ENCODE measurements at places on chromosomes 12 and 14. TPM values are rescaled to one million over a fixed set of nuclear protein-coding genes. Genes with fewer than 3 reads are reported as not detected.

GRCh38 chr14:101567252-101567651 is 6.0 kb downstream of the DIO3 start:
- no peak for DNase-seq

GRCh38 chr14:70282666-70283065 is 76.8 kb downstream of the COX16 start:
- DNase-seq = no peak

DNA sequence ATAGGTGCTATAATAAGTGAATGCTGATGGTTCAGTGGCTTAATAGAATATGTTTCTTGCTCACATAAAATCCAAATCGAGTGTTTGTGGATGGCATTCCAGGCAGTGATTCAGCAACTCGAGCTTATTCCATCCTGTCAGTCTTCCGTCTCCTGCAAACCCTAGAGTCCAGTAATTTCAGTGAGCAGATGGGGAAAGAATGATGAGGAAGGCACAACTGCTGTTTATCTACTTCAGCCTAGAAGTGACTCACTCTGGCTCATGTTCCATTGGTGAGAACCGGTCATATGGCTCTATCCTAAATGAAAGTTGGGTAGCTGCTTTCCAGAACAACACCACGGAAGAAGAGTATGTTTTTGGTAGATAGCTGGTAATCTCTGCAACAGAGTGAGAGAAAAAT is 421.8 kb upstream of the PDE3A start:
- DNase-seq = no peak

DNA sequence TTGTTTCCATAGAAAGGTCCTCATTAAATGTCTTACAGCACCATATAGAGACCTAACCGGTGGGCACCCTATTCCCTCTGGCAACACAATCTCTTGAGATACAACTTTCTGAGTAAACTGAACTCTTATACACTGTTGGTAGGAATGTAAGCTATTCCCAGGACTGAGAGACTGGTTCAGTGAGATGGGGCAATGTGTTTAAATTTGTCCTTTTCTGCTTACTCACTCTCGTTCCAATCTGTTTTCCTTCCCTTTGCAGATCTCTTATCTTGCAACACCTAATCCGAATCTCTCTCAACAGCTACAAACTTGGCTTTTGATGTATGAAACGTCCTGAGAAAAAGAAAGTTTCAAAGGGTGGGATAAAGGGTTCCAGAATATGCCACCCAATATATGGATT is 26.1 kb upstream of the ETV6 start:
- no peak for DNase-seq

- DNase-seq = no peak
Measured at GRCh38 chr12:69130064-69130463, 109.3 kb upstream of the CPSF6 start.

- DNase-seq = peak; percentile 23
Measured at GRCh38 chr14:58571769-58572472, 65.8 kb upstream of the DACT1 start.

- DNase-seq = no peak
Measured at GRCh38 chr14:94388384-94389103, at the start of gene SERPINA1. Gene SERPINA1 (minus strand): TSS chr14:94388602. CDS start chr14:94383237, 5,365 bp downstream.

- DNase-seq = no peak
Measured at GRCh38 chr14:58439476-58439875, 12.0 kb downstream of the KIAA0586 start.

DNA sequence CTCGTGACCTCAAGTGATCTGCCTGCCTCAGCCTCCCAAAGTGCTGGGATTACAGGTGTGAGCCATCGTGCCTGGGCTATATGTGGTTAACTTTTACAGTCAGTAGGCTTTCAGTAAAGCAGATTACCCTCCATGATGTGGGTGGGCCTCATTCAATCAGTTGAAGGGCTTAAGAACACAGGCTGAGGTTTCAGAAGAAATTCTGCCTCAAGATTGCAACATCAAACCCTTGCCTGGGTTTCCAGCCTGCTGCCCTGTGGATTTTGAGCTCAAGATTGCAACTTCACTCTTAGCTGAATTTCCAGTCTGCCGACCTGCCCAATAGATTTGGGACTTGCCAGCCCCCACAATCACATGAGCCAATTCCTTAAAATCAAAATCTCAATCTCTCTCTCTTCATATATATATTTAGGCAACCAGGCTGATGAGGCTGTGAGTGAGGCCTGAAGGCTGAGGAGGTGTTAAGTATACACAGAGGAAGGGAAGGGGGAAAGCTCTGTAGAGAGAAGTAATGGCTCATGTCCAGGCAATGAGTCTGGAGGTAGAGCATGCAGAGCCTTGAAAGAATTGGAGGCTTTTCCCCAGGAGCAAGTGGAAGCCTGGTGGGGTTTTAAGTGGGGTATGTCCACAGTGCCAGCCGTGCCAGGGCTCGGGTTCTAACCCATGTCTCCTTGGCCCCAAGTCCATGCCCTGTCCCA is 33.3 kb upstream of the ACTN1 start:
- no peak for DNase-seq

- no peak for DNase-seq
Measured at GRCh38 chr14:24858052-24858451, 191.9 kb downstream of the STXBP6 start.

DNA sequence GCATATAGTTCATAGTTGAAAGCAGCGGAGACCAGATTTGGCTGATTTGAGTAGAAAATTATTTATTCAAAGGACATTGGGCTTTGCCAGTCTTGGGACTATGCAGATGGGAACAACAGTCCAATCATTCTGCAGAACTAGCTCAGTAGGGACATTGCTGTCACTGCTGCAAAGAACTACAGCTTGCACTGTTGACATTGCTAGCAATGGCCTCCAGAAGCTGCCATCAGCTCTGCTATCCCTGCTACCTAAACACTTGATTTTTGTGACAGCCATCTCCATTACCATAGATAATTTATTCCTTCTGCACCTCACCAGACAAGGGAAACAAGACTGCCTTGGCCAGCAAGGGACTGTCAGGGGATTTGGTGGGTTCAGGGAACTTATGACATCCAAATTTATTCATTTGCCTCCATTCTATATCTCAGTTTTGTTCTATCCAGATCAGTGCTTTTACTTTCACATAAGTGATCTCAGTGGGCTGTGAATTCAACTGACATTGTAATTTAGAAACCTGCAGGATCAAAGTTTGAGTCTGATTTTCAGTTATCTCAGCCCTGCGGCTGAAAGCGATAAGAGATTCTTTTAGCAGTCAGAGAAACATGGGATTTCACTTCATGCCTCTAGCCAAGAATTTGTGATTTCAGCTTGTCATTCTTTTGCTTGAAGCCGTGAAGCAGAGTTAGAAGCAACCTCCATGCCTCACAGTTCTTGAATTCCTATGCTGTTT is 136.7 kb upstream of the FBXO33 start:
- DNase-seq = no peak

- no peak for DNase-seq
Measured at GRCh38 chr14:67420102-67420739, 8.3 kb upstream of the PLEK2 start.

GRCh38 chr12:52327830-52328500 is 6.8 kb upstream of the KRT83 start:
- DNase-seq = no peak

GRCh38 chr12:103558879-103559278 is 28.2 kb upstream of the STAB2 start:
- no peak for DNase-seq

- no peak for DNase-seq
Measured at GRCh38 chr14:93733231-93733630, 55.1 kb downstream of the PRIMA1 start.

DNA sequence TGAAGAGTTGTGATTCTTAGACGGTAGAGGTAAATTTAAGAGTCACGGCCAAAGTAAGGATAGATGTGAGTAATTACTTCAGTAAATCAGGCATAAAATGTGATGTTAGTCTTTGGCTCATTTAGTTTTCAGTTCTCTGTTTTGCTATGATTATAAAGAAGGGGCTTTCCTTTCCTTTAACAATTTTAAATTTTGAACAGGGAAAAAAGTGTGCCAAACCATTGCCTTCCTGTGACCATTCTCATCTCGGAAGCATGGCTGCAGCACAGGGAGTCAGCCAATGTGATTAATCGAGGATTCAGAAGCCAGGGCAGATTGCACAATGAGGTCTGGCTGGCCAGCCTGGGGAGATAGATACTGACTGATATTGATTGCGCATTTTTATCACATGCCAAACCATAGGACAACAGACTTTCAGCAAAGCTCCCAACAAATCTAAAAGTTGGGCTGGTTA is 480.2 kb upstream of the PRICKLE1 start:
- no peak for DNase-seq

Gene TEX52
- not detected for total RNA-seq

Gene SERPINA12
- total RNA-seq = not detected

Gene NDRG2
- 234 TPM for total RNA-seq

Gene CHD8
- total RNA-seq = 59.2 TPM

Gene ADAM20
- total RNA-seq = 0.04 TPM

Gene HIF1A
- 108 TPM for total RNA-seq

Gene RAD9B
- 0.21 TPM for total RNA-seq

Measured in cardiac muscle cell (in vitro differentiated cells and primary cell).